ENCODE measurements at places on chromosomes 16 and 17.

DNA sequence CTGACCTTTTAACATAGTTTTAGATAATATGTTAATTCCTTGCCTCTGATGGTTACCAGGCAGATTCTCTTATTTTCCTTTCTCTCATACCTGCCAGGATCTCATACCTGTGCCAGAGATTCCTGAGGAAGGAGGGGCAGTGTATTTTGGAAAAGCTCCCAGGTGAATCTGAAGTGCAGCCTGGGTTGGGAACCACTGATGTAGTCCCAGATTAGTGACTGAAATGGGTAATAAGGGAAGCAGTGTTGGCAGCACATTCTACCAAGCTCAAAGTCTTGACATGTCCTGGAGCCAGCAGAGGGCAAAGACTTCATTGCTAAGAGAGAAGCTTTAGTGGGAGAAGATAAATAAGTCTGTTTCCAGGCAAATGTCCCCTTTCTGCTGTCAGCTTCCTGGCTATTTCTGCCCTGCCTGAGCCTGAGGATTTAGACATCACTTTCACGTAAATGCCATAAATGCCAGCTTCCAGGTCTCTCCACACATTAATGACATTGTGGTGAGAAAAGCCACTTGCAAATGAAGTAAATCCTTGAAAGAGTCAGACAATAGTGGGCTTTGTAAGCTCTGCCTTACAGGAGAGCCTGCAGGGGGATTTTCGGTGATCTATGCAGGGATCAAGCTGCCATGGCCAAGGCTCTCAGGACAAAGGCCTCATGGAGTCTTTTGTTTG lies 40.9 kb upstream of the C16orf78 start:
- no peak for DNase-seq

- no peak for DNase-seq
Observed at GRCh38 chr16:19137201-19138128, 23.7 kb downstream of the ITPRIPL2 start.

GRCh38 chr17:32240750-32241149 lies 24.9 kb upstream of the RHBDL3 start:
- DNase-seq, result no peak

- DNase-seq, result no peak
Observed at GRCh38 chr17:16432017-16432416, 16.6 kb downstream of the TRPV2 start.

DNA sequence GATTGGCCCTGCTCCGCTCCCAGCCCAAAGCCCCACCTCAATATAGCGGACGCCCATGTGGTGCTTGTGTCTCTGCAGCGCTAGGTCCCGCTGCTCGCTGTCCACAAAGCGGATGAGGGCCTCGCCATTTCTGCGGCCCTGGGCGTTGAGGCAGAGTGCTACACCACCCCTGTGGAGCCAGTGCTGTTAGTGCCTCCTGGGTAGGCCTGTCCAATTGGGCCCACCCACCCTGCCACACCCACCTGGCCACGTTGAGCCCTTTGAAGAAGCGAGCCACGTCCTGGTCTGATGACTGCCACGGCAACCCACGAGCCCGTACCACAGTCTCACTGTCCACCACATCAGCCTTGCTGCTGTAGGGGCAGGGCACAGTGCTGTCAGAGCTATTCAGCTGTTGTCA lies 3.6 kb downstream of the ESRP2 start:
- DNase-seq, result no peak

GRCh38 chr16:29694384-29695195 lies 15.6 kb downstream of the QPRT start:
- no peak for DNase-seq

DNA sequence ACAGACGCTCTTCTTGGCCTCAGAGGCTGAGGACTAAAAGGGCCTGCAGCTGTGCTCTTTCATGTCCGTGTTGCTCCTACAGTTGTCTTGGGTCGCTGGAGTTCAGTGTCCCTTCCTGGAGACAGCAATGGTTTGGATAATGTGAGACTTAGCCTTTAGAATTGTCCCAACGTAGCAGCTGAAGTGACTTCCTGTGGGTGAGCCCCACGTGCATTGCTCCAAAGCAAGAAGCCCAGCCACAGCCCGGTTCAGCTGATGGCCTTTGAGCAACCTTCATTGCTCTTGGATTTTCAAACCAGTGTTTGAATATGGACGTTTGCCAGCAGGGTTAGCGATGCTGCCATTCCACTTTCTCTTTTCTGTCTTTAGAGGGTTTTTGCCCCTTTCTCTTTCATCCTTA lies 19.7 kb downstream of the TMEM11 start:
- no peak for DNase-seq

GRCh38 chr16:81095653-81095952 lies 592 bp downstream of the GCSH start:
- DNase-seq, result no peak

- no peak for DNase-seq
Observed at GRCh38 chr16:50684823-50685461, 3.8 kb upstream of the SNX20 start.

GRCh38 chr16:64778777-64779176 lies 343.1 kb downstream of the CDH11 start:
- DNase-seq, result no peak

DNA sequence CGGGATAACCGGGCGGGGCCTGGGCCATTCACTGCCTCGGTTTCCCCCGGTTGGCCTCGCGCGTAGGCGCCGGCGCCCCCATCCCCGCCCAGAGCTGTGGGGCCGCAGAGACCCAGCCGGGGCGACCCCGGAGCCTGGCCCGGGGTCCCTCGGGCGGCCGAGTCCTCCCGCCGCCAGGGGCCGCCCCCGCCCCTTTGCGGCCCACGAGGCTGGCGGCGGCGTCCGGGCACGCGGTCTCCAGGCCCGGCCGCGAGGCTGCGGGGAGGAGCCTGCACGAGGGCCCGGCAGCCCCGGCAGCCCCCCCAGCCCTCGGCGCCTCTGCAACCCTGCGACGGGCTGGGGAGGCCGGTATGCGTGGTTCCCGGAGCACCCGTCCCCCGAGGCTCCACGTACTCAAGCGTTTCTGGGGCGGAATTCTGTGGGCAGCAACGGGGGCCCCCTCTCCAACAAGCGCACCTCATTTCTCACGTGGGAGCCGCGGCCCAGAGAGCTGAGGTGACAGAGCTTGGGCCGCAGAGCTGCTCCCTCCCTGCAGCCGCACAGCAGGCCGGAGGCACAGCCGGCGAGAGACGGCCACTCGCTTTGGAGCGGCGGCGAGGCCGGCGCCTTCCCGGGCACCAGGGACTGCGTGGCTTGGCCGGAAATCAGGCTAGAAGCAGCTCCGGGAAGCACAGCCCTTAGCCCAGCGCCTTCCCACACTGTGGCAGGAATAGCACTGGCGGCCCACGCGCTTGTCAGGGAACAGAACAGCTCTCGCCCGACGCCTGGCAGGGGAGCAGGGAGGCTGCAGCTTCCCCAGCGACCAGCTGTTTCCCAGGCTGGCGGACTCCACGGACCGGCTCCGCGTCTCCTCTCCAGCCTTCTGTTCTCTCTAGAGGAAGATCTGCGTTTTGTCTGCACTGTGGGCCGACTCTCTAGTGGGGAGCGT lies 867 bp upstream of the LIMD2 start:
- DNase-seq, result no peak

GRCh38 chr16:21263640-21264570 lies 14.2 kb downstream of the CRYM start:
- peak; percentile 50 for DNase-seq

DNA sequence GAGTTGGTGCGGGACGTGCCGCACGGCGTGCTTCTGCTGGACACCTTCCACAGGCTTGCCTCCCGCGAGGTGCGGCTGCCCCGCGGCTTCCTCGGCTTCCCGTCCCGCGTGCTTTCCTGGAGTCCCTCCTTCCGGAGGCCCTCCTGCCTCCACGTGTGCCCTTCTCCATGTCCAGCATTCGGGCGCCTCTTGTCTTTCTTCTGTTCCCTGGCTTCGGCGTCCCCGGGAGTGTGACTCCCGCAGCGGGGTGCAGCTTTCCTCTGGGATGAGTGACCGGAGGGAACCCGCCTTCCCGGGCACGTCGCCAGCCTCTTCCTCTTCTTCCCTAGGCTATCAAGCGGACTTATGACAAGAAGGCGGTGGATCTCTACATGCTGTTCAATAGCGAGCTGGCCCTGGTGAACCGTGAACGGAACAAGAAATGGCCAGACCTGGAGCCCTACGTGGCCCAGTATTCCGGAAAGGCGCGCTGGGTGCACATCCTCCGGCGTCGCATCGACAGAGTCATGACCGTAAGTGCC lies 23.0 kb downstream of the DNAH2 start:
- DNase-seq, result no peak

GRCh38 chr17:44693609-44694008 lies 4.0 kb upstream of the CCDC43 start:
- DNase-seq, result peak; percentile 29

DNA sequence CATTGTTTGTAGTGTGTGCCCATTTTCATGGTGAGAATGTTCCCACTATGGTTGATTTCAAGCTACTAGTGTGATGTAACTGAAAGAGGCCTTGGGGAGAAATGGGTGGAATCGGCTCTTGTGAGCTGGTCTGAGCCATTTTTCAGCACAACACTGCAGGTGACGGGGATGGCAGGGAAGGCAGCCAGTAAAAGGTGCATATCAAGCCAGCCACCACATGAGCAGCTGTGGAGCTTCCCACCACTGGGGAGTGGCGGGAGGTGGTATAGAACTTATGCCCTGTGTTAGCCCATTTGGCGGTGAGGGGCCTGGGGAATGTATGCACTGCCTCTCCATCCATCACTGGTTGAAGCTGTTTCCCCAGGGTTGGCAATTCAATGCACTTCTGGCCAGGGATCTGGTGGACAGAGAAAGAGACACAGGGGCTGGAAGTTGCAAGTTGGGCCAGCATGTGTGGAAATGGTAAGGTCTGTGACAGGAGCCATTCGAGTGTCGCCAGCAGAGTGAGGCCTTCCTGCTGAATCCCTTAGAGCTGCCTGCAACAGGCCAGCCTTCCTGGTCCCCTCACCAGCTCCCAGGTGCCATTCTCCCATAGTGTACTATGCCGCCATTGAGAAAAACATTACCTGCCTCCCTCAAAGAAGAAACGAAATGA lies 31.7 kb upstream of the BRD7 start:
- no peak for DNase-seq

DNA sequence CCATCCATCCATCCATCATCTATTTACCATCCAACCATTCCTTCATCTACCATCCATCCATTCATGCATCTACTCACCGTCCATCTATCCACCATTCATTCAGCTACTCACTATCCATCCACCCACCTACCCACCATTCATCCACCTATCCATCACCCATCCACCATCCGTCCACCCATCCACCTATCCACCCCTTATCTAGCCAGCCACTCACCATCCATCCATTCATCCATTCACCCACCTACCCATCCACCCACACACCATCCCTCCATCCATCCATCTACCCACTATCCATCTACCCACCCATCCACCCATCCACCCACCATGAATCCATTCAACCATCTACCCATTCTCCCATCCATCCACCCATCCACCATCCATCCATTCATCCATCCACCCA lies 26.6 kb downstream of the BCO1 start:
- DNase-seq, result no peak

GRCh38 chr16:24825696-24826095 lies 20.1 kb upstream of the SLC5A11 start:
- DNase-seq, result no peak

DNA sequence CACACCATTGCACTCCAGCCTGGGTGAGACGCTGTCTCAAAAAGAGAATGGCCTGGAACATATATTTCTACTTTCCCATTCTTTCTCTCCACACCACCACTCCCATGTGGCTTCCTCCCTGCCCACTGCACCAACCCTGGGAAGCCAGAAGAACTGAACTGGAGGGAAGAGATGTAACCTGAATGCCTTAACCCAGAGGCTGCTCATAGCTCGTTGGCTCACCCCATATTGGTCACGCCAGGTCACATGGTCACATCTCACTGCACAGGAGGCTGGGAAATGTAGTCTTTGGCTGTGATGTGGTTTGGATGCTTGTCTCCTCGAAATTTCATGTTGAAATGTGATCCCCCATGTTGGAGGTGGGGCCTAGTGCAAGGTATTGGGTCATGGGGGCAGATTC lies 5.9 kb upstream of the DNAH17 start:
- DNase-seq, result peak; percentile 36

- no peak for DNase-seq
Observed at GRCh38 chr17:77361986-77362620, 221.3 kb downstream of the SEC14L1 start.

- no peak for DNase-seq
Observed at GRCh38 chr16:89915303-89916232, 3.1 kb upstream of the MC1R start.

- DNase-seq, result peak; percentile 76
Observed at GRCh38 chr17:39667945-39668924, at the start of gene PNMT. TSS of gene PNMT (plus strand) at chr17:39668453. CDS start at chr17:39668476, 23 bp downstream.

DNA sequence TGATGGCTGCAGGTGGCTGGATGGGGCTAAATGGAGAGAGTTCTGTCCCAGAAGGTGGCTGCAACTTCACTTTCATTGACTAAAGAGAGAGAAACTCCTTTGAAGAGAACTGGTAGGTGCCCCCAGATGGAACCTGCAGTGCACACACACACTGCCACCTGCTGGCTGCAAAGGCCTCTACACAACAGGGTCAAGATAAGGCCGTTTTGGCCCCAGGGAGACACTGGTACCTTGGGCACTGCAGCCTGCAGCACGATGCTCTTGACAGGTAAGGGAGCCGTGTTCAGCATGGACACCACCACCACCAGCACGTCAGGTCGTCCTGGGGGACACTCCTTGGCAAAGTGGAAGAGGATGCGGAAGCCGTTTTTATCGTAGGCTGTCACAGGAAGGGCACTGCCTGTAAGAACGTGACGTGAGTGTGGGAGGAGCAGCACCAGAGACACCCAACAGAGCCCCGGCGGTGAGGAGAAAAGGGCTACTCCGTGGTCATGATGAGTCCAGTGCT lies 22.7 kb downstream of the GGA3 start:
- peak; percentile 74 for DNase-seq

Measured in K562 (cell line).